Cardiac septum (tissue), 1 donor: ENCODE measurements at places on chromosomes 4 and X. TPM values are rescaled to one million over a fixed set of nuclear protein-coding genes. Genes with fewer than 3 reads are reported as not detected.

PWWP3B gene
- 11.5 TPM for total RNA-seq

TNMD gene
- total RNA-seq, result 2.6 TPM

KLF3 gene
- 25.3 TPM for total RNA-seq

MAP7D2 gene
- 0.19 TPM for total RNA-seq

UCHL1 gene
- 76.8 TPM for total RNA-seq

NDNF gene
- 5.1 TPM for total RNA-seq

- no peak for DNase-seq
Measured at GRCh38 chr4:56134266-56134665, 185.5 kb downstream of the CEP135 start.

- DNase-seq, result peak; percentile 70
Measured at GRCh38 chr4:25993395-25994185, 79.6 kb downstream of the SMIM20 start.

GRCh38 chr4:6608758-6609414 lies 31.6 kb upstream of the MRFAP1 start:
- no peak for DNase-seq

GRCh38 chr4:53780736-53781400 lies 189.6 kb upstream of the LNX1 start:
- no peak for DNase-seq

DNA sequence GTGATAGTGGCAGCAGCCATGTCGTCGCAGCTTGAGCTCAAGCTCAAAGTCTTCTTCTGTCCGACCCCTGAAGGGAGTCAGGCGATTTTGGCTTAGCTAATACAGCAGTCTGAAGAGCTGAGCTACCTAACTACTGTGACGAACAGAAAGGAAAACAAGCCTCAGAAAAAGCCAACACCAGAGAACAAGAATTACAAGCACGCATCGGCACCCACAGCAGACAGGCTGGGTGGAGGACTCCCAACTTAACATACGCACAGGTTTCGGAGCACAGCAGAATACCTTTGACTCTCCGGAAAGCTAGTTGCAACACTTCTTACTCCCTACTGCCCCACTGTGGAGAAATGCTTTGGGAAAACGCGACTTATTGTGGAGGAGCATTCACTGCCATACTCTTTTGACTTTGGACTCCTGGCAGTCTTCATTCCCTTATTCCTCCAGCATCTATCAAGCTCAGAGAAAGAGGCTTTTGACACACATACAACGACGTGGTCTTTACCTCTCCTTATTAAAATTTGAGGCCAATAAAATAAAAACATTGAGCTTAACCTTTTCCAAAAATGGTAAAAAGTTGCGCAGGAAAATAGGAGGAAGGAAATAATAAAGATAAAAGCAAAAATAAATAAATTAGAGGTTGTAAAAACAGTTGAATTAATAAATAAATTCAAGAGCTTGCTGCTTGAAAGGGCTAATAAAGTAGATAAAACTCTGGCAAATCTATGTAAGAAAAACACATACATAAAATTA lies 41.3 kb upstream of the GPC3 start:
- DNase-seq, result no peak

DNA sequence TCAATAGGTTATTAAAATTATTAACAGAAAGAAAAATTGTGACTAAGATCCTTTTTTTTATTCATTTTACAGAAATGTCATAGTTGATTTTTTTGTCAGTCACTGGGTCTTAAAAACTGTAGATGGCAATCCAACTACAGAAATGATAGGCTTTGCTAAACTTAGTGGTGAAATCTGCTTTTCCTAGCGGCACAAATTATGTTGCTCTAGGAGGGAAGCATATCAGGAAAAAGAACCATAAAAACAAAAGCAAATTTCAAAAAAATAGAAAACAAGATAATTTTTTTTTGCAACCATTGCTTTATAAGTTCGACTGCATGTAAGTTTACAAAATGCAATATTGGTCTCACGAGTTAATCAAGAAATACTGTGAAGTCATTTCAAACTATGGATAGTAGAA lies 443.5 kb upstream of the IGFBP7 start:
- DNase-seq, result no peak

- DNase-seq, result no peak
Measured at GRCh38 chrX:154718616-154719015, 32.3 kb downstream of the GAB3 start.

GRCh38 chr4:53575552-53575951 lies 15.7 kb downstream of the LNX1 start:
- DNase-seq, result no peak

GRCh38 chr4:90198086-90198847 lies 71.1 kb downstream of the CCSER1 start:
- DNase-seq, result no peak

GRCh38 chrX:10206317-10206716 lies 49.5 kb downstream of the CLCN4 start:
- no peak for DNase-seq

DNA sequence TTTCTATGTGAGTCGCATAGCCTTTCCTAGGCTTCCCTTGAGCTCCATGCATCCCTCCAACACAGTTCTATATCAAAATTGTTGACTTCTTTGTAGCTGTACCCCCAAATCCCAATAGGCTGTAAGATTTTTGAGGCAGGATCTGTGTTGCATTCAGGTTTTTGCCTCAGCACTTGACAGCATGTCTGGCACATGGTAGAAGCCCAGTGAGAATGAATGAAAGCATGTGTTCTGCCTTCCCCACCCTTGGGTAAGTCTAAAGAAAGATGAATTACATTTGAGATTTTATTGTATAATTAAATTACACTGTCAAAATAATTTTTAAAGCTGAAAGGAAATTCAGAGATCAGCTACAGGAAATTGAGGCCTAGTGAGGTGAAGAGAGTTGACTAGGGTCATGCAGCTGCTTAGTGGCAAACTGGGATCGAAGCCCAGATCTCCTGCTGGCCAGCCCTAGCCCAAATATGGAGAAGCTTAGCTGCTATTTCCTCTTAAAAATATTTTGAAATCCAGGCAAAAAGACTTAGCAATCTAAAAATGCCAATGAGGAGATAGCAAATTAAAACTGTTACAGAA lies 122.5 kb downstream of the SPATA18 start:
- no peak for DNase-seq

DNA sequence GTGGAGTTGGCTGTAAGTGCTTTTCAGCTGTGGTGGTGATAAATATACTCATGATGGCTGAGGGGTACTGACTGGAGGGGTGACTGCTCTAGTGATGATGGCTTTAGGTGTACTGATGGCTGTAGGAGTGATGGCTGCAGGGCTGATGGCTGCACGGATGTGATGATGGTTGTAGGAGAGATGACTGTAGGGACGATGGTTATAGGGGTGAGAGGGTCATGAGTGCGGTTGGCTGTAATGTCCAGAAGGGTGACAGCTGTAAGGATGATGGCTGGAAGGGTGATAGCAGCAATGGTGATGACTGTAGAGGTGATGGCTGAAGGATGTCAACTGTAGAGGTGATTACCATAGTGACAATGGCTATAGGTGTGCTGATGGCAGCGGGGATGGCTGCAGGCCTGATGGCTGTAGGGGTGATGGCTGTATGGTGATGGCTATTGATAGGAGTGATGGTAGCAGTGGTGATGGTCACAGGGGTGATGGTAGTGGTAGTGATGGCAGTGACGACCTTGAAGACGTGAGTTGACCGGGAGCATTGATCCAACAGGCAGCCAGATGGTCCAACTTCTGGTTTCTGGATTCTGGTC lies 570 bp upstream of the SASH3 start:
- no peak for DNase-seq
